Aorta (tissue), 5 donors: ENCODE measurements at places on chromosomes 2 and 18. TPM values are rescaled to one million over a fixed set of nuclear protein-coding genes. Genes with fewer than 3 reads are reported as not detected.

GRCh38 chr2:54983345-54984220 lies 66.7 kb downstream of the RTN4 start:
- H3K36me3 ChIP-seq: no peaks in the 10 kb centered on the region
- no peak for DNase-seq
- no peaks in the 10 kb centered on the region for H3K27me3 ChIP-seq
- H3K4me3 ChIP-seq: no peak overlapping the region
- H3K27ac ChIP-seq: no peak overlapping the region

DNA sequence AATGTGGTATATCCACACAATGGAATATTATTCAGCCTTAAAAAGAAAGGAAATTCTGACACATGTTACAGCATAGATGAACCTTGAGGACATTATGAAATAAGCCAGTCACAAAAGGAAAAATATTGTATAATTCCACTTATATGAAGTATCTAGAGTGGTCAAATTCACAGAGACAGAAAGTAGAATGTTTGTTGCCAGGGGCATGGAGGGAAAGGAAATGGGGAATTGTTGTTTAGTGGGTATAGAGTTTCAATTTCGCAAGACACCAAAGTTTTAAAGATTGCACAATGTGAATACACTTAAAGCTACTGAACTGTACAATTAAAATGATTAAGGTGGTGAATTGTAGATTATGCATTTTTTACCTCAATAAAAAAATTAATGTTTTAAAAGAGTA lies 92.9 kb downstream of the TXNL1 start:
- no peak for DNase-seq
- H3K27ac ChIP-seq: no peak overlapping the region
- H3K36me3 ChIP-seq: no peaks in the 10 kb centered on the region
- H3K4me1 ChIP-seq: no peaks in the 10 kb centered on the region
- H3K4me3 ChIP-seq: no peak overlapping the region

GRCh38 chr2:157815421-157815820 lies 60.7 kb downstream of the ACVR1 start:
- no peaks in the 10 kb centered on the region for H3K27me3 ChIP-seq
- H3K4me1 ChIP-seq: peaks cover 2% of the 10 kb centered on the region
- no peak overlapping the region for H3K4me3 ChIP-seq
- no peak overlapping the region for H3K27ac ChIP-seq

GRCh38 chr18:58313491-58314032 lies 269.5 kb downstream of the NEDD4L start:
- H3K4me3 ChIP-seq: no peak overlapping the region
- no peaks in the 10 kb centered on the region for H3K4me1 ChIP-seq
- no peak for DNase-seq
- no peak overlapping the region for H3K27ac ChIP-seq
- H3K36me3 ChIP-seq: no peaks in the 10 kb centered on the region

DNA sequence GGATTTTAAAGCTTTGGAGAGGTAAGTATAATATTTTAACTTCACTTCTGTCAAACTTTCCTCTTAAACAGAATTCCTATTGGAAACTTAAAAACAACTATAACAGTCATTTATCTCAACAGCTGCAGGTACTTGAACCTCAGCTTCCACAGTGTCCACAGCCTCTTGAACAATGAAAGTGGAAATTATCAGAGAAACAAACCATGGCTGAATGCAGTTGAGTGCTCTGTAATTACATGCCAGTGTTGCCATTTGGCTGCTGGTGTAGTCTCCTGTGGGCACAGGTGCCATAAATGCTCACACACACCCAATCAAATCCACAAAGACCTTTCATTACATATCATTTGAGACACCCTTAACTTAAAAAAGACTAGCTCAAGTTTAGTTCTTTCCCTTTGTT lies 125.1 kb downstream of the CPS1 start:
- no peak for DNase-seq
- no peaks in the 10 kb centered on the region for H3K4me1 ChIP-seq
- no peak overlapping the region for H3K27ac ChIP-seq
- no peaks in the 10 kb centered on the region for H3K27me3 ChIP-seq
- no peak overlapping the region for H3K4me3 ChIP-seq

- no peaks in the 10 kb centered on the region for H3K4me1 ChIP-seq
- H3K4me3 ChIP-seq: no peak overlapping the region
- no peak for DNase-seq
- no peaks in the 10 kb centered on the region for H3K36me3 ChIP-seq
Measured at GRCh38 chr2:101516823-101517690, 42.1 kb upstream of the RFX8 start.

The WIPF1 gene
- 107 TPM for total RNA-seq

The CYP26B1 gene
- 8.8 TPM for total RNA-seq

The FAM98A gene
- 57.2 TPM for total RNA-seq

The MGAT4A gene
- total RNA-seq: 65.8 TPM
